Fibroblast of skin of abdomen (primary cell): ENCODE measurements at places on chromosomes 2 and 18.

DNA sequence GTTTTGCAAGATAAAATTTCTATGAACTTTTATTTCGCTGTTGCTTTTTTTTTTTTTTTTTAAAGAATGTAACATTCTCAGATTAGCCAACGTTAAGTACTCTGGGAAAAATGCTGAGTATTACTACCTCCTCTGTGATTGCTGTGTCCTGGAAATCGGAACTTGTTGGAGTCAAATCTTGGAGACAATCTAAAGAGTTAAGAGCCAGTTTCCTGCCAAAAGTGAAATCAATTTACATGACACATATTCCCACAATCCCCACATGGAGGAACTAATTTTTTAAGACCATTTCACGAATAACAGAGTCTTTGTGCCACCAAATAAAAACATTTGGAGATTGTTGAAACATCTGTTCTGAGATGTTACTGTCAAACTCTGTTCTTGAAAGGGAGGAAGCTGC is 127.8 kb downstream of the MEP1B start:
- DNase-seq = peak; percentile 77

DNA sequence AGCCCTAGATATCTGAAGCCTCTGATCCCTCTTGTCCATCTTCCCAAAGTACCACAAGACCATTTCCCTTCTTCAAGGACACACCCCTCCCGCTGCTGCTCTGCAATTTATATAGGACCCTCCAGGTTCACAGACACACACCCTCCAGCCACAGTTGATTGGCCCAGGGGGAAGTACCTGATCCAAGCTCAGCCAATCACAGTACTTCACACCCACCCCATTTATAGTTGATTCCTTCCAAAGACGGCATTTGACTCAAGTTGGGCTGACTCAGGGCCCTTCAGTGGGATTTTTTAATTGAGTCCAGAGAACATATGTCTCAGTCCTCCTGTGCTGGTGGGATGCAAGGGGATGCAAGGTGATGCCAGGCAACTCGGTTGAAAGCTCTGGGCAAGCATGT is 59.2 kb downstream of the GYPC start:
- no peak for DNase-seq

GRCh38 chr2:134917888-134918525 is 615 bp upstream of the CCNT2 start:
- DNase-seq = no peak

GRCh38 chr2:64400105-64400728 is 53.7 kb upstream of the LGALSL start:
- DNase-seq = no peak

- DNase-seq = no peak
Observed at GRCh38 chr18:9828506-9829396, 57.0 kb upstream of the TXNDC2 start.
